Cortex of kidney (tissue), 1 donor: ENCODE measurements at places on chromosomes 7 and 10.

DNA sequence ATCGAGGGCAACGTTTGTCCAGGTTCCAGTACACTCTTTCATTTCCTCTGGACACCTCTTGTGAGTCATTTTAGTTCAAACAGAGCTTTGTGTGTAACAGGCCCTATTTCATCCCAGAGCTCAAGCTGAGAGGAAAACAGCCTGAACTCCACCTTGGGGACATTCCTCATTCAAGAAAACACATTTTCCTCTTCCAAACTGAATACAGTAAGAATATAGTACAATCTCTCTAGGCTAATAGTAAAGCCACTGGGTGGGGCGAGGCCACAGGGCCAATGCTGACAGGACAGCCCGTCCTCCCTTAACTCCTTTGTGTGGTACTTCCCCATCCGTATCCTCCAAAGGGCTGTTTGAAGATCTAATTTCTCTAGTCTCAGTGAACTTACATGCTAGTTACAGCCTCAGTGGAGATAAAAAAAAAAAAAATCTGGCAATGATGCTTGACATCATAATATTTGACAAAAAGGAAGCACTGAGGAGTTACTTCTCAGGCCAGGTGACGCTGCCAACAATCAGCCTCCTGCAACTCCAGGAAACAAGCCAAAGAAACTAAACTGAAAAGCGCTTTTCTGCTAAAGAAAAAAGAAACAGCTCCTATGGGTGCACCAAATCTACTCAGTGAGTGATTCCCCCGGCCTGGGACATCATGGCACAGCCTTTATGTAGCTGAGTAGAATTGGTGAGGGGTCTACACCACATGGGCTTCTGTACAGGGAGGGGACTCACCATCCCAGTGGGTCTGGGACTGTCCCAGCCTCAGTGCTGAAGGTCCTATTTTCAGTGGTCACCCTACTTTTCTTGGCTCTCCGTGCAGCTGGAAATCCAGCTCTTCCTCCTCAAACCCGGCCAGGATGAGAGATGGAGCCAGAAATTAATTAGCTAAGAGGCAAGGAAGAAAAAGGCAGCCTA lies 238.2 kb upstream of the NEBL start:
- no peak for DNase-seq

DNA sequence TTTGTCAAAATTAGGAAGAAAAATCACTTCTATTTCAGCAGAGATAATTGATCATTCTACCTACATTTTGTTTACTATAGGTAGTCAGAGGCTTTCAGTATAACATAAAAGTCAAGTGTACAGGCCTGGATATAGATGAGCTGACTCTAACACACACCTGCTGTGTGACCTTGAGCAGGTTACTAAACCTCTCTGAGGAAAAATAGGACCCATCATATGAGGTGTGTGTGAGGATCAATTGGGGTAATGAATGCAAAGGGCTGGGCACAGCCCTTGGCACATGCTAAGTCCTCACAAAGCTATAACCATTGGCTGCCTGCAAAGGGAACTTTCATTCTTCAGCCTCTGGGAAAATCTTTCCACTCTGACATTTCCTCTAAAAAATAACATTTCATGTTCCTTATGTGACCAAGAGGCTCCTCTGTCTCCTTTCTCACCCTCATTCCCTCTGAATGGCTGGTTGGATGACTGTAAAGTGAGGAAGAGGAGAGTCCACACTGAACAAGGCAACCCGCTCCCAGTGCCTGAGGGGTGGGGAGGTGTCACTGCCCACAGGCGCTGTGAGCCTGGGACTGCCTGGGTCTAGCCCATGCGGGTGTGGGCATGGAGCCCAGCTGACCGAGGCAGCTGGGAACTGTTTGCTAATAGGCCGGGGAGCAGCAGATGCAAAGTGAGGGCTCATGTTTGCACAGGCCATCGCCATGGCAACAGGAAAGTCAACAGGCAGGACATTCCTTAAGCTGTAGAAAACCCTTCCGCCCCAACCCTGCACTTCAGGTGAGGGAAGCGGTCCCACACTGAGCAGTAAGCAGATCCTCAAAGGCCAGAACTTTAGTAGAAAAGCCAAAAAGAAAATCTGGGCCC lies 36.8 kb downstream of the MYOF start:
- no peak for DNase-seq

DNA sequence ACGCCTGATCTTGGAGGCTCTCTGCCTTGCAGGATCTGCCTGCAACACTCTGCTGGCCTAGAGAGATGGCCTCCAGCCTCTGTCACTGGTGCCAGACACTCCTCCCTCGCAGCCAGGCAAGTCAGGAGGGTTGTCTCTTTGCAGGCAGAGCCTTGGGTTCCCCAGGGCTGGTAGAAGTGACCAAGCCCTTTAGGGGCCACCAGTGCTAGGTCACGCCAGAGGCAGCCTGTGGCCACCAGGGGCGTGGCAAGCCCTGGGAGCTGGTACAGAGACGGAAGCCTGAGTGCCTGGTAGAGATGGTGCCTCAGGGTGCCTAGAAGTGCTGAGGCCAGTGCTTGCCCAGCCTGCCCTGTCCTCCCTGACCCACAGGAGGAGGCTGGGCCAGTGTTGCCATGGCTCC lies 9.1 kb downstream of the ADCYAP1R1 start:
- no peak for DNase-seq

DNA sequence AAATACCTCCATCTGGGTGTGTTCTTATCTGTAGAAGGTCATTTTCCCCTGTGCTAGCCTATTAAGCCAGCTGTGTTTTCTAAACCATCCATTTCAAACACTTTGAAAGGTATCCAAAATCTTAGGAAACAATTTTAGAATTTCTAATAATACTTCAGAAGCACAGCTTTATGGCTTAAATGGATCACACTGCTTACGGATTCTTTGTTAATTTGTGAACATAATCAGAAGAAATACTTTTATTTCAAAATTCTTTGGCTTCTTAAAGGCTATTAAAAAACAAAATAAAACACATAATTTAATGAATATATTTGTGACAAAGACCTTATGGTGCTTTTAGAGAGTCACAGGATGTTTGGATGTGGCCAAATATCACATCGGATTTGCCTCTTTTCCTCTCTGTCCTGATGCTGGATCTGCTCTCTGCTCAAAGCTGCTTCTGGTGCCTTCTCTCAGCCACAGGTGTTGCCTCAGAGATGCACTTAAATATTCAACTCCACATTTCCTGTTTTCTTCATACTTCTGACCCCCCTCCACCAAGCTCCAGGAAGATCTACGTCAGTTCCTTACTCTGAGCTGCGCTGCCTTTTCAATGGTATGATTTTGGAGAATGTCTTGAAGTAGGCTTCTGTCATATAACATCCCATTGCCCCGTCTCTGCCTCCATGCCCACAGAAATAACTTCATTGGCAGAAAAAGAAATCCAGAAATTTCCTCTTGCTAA lies 230.6 kb downstream of the MLLT10 start:
- no peak for DNase-seq

- no peak for DNase-seq
Measured at GRCh38 chr10:117255835-117256460, 15.0 kb downstream of the SLC18A2 start.

DNA sequence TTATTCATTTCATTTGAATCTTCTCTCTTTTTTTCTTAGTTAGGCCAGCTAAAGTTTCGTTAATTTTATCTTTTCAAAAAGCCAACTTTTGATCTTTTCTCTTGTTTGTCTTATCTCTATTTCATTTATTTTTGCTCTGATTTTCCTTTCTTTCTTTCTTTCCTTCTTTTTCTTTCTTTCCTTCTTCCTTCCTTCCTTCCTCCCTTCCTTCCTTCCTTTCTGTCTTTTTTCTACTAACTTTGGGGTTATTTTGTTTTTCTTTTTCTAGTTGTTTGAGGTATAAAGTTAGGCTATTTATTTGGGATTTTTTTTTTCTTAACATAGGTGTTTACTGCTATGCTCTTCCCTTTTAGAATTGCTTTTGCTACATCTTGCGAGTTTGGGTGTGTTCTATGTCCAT lies 13.2 kb upstream of the ASB15 start:
- DNase-seq: no peak

- DNase-seq: no peak
Measured at GRCh38 chr7:146788008-146788407, 671.4 kb downstream of the CNTNAP2 start.
